PC-3 (cell line): ENCODE measurements at places on chromosomes 2 and 18. TPM values are rescaled to one million over a fixed set of nuclear protein-coding genes. Genes with fewer than 3 reads are reported as not detected.

GRCh38 chr2:51778806-51779205, 746.9 kb upstream of the NRXN1 start:
- DNase-seq = no peak

GRCh38 chr18:59448546-59448945, 89.5 kb upstream of the LMAN1 start:
- DNase-seq = no peak

- no peak for DNase-seq
Observed at GRCh38 chr2:144876013-144876412, 356.1 kb upstream of the ZEB2 start.

DNA sequence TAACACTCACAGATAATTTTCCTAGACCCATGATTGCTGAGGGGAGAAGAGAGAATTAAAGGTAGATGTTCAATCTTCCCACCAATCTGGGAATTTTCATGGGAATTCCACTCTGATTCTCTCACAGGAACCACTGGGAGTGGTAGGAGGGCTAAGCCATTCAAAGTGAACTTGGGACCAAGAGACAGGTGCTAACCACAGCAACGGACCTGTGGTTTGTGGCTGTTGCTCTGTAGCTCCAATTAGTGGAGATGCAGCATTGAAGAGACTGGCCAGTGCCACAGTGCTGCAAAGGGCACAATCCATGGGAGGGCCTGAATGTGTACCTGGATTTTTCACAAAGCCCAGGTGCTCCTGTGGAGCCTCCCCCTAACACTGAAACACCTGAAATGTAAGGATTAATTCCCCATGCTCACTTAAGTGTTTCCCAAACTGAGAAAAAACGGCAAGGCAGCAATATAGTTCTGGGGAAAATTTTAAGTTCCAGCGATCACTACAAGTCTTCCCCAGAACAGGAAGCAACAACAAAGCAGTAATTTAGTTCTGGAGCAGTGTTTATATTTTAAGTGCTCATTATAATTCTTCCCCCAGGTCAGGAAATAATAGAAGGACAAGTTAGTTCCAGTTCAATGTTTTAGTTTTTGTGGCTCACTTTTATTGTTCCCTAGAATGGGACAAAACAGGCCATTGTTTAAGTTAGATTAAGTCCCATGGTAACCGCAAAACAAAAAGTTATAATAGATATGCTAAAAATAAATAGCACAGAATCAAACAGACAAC, 1045.8 kb downstream of the CNTNAP5 start:
- DNase-seq = no peak

GRCh38 chr18:35075132-35075531, 33.9 kb downstream of the MAPRE2 start:
- DNase-seq = no peak

Gene KHK
- total RNA-seq = 10.6 and 11.0 TPM in 2 replicates

DNA sequence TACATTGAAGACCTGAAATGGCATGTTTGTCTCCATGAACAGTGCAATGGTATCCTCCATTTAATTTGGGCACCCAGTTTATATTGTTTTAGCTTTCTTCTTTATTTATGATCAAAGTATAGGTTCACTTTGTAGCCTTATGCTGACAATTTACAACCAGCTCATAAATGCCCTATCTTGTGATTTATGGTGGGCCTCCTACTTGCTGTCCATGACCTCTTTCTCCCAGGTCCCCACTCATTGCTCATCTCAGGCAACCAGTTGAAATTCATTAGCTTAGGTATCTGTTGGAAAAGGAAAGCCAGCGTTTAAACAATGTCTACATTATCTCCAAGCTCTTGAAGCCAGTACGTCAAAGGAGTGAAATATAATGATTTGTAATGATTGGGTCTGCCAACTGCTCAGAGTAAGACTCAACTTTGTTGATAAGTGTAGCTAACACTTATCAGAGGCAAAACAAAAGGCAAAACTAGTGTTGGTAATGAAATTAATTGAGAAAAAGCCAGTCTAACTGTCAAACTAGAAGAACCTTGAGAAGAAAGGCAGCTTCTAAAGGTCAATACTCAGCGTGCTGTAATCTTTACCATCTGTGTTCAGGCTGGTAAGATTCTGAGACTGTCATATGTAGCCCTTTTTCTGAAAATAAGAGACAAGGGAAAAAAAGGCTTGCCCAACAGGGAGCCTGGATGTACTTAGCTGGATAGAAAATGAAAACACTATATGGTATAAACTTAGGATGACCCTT, 695.9 kb downstream of the EPHA4 start:
- DNase-seq = no peak

GRCh38 chr18:56723068-56723467, 71.9 kb downstream of the WDR7 start:
- peak; percentile 47 for DNase-seq

GRCh38 chr2:8472545-8473323, 209.1 kb upstream of the ID2 start:
- no peak for DNase-seq

DNA sequence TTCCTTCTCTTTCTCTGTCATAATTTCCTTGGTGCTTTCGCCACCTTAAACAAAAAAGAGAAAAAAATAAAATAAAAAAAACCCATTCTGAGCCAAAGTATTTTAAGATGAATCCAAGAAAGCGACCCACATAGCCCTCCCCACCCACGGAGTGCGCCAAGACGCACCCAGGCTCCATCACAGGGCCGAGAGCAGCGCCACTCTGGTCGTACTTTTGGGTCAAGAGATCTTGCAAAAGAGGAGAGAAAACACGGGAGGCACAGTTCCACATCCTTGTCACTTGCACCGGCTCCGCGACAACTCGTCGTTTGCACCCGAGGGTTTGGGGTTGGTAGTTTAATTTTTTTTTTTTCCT, 1.8 kb upstream of the SP9 start:
- no peak for DNase-seq

DNA sequence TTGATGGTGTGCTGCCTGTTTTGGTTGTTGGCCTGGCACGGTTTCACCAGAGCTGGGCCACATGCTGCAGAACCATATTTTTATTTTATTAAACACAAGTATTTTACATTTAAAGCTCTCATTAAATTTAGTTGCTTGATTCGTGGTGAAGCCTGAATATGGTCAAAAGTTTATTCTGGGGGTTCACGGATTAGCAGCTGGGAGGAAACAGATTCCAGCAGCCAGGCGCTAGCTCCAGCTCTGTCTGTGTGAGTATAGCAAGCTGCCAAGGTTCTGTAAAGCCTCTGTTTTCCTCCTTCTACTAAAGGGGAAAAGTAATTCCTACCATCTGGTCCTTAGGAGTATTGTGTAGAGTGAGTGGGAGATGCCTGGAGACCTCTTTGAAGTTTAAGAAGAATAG, 22.5 kb downstream of the GATA6 start:
- no peak for DNase-seq

GRCh38 chr2:204967199-204967960, 422.1 kb downstream of the PARD3B start:
- DNase-seq = no peak

DNA sequence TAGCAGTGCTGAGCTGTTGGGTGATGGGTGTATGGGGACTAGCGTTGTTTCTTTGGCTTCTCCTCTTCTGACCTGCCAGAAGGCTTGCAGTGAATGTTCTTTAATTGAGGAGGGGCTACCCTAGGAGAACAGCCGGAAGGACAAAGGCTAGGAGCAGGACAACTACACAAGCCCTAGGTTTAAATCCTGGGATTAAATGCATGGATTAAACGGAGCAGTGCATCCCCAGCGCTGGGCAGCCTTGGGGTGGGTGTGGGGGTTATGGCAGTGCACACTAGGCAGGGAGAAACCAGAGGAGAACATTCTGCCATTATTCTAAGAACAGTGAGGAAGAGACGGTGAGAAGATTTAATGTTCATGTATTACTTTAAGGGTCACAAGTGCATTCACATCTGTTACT, 86.4 kb upstream of the MCFD2 start:
- no peak for DNase-seq

Gene CPO
- not detected in 2 replicates for total RNA-seq

Gene FBLN7
- total RNA-seq = 0.75 and 2.2 TPM in 2 replicates

- DNase-seq = no peak
Observed at GRCh38 chr2:109057686-109058085, 68.7 kb upstream of the EDAR start.

Gene SKOR2
- total RNA-seq = not detected in 2 replicates

Gene ANKRD30BL
- not detected in 2 replicates for total RNA-seq

DNA sequence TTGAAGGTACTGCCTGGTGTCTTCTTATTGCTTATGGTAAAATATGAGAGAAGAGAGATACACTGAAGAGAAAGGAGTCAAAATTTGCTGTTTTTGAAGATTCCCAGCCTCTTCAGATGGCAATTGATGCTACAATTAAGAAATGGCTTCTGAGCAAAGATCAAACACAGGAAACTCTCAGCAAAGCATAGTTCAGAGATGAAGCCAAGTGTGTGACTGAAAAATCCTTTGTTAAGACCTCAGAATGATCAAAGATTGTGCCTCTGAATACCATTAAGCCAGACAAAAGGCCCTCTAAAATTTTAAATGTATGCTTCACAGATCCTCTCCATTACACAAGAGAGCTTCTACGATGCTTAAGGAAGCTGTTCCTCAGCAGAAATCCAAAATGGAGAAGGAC, 216.3 kb downstream of the UXS1 start:
- no peak for DNase-seq

DNA sequence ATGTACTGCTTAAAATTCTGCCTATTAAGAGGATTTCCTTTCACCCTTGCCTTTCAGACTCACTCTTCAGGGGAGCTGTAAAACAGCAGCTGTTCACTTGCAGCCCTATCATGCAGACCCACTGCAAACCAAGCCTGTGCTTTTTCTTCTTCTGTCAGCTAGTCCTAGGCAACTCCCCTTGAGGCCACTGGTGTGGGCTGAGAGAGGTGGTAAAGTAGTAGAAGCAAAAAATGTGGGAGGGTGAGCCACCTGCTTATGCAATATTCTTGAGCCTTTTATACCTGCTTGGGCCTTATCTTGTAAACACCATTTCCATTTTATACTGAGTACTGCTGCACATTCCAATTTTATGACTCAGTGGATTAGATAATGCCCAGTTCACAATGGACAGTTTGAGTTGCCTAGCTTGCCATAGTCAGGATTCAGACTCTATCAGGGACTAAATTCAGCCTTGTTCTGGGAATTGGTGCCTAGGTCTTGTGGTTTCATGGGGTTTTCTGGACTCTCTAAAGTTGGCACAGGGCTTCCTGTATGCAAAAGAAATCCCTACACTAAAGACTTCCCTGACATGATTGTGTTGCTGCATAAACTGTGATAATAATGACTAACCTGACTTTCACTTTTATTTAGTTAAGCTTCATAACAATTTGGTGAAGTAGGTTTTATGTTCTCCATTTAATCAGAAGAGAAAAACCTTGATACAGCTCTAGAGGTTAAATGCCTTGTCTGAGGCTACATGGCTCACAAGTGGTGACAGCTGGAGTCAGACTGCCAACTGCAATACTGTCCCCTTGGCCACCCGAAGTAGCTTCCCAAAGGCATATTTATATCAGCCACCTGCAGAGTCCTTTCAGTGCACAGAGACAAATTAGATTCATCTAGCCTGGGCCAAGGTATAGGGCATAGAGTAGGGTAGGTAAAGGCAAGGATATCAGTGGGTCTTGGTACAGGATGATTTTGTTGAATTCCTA, 47.4 kb upstream of the KDM3A start:
- DNase-seq = peak; percentile 85

GRCh38 chr2:102809291-102810189, 47.7 kb downstream of the TMEM182 start:
- DNase-seq = peak; percentile 41

DNA sequence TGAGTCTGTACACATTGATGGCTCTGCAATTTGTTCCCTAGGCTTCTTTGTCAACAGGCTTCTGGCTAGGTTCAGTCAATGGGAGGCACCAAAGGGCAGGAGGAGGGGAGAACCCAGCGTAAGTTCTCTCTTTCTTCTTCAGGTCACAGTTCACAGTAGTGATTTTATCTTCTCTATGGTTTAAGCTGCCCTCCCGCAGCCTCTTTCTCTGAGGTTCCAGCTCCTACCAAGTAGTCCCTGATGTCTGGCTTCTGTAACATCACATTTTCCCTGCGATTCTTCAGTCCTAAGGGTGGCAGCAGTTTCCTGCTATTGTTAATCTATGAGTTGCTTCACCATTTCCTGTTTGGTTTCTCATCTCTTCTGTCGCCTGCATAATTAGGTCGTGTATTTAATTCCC, 107.4 kb downstream of the CPO start:
- DNase-seq = peak; percentile 33

Gene CMPK2
- 5.0 and 6.5 TPM in 2 replicates for total RNA-seq

DNA sequence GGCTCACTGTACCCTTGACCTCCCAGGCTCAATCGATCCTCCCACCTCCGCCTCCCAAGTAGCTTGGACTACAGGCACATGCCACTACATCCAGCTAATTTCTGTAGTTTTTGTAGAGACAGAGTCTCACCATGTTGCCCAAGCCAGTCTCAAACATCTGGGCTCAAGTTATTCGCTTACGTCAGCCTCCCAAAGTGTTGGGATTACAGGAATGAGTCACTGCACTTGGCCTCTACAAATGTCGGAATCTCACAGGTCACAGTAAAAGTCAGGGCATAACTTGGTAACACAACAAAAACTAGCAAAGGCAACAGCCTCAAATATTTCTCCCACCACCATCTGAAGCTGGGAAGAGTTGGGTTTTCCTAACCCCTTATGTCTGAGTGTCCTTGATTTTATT, 25.3 kb downstream of the SCG2 start:
- no peak for DNase-seq

Gene SLC19A3
- total RNA-seq = 0.26 TPM in 1 of 2 replicates, not detected in the other

- DNase-seq = peak; percentile 35
Observed at GRCh38 chr2:113739849-113740248, 16.6 kb downstream of the SLC35F5 start.

GRCh38 chr18:63342206-63342605, 22.6 kb upstream of the BCL2 start:
- DNase-seq = peak; percentile 52

Gene CD302
- total RNA-seq = 7.4 and 8.5 TPM in 2 replicates

GRCh38 chr2:67032076-67032475, 365.1 kb upstream of the ETAA1 start:
- DNase-seq = no peak

DNA sequence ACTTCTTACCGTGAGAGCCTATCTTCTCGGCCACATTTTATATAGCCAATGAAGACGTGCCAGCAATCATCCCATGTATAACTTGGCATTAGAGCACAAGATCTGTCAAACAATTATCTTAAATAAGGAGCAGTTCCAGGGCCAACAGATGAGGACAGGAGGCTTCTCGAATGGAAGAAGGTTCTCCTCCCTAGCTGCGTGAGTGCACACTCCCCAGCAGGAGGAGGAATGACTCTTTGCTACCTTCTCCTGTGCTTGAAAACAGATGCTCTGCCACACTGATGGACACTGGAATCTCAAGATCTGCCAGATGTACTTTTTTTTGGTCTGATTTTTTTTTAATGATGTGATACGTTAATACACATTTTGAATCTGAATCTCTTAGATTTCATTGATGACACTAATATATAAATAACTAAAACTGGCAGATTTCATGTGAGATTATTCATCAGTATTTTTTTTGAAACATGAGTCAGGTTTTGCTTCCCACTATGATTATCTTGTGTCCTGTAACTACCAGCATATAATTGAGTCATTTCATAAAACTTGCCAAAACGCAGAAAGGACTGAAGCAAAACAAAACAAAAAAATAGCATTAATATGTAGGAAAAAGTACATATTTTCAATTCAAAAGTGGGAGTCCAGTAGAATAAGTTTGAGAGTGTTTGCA, 626 bp upstream of the VIT start:
- DNase-seq = peak; percentile 57
